ENCODE measurements at places on chromosomes 1 and 21. TPM values are rescaled to one million over a fixed set of nuclear protein-coding genes. Genes with fewer than 3 reads are reported as not detected.

Gene ECM1
- 0.43 TPM for total RNA-seq

Gene ETV3L
- not detected for total RNA-seq

- no peaks in the 10 kb centered on the region for H3K36me3 ChIP-seq
- no peak overlapping the region for H3K27ac ChIP-seq
- no peak for DNase-seq
- H3K4me3 ChIP-seq: no peak overlapping the region
- H3K27me3 ChIP-seq: no peaks in the 10 kb centered on the region
Measured at GRCh38 chr1:97097404-97097925, 375.9 kb downstream of the PTBP2 start.

Gene MYOC
- total RNA-seq: not detected

Gene APP
- 383 TPM for total RNA-seq

DNA sequence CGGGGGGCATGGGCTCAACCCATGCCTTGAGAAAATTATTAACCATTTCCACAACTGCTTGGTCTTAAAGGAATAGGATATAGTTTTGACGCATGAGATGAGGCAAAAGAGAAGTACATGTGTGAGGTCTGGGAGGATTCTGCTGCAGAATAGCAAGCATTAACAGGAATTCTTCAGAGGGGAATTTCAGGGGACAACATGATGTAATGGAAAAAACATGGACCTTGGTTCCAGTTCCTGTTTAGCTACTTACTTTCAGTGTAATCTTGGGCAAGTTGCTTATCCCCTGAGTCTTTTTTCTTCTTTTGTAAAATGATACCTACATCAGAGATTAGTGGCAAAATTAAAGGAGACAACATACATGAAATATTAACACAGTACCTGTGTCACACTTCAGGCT, 85.6 kb downstream of the PRRX1 start:
- H3K36me3 ChIP-seq: no peaks in the 10 kb centered on the region
- no peak overlapping the region for H3K27ac ChIP-seq
- no peak for DNase-seq
- H3K27me3 ChIP-seq: no peaks in the 10 kb centered on the region
- H3K4me3 ChIP-seq: no peak overlapping the region

- H3K27ac ChIP-seq: no peak overlapping the region
- DNase-seq: no peak
- peaks cover 16% of the 10 kb centered on the region for H3K4me1 ChIP-seq
- H3K36me3 ChIP-seq: no peaks in the 10 kb centered on the region
- H3K4me3 ChIP-seq: no peak overlapping the region
Measured at GRCh38 chr1:151370211-151370911, 2.1 kb downstream of the SELENBP1 start.

Gene KRTAP7-1
- total RNA-seq: not detected

GRCh38 chr21:28580585-28580984, 412.1 kb downstream of the LTN1 start:
- peak; percentile 52 for DNase-seq
- no peaks in the 10 kb centered on the region for H3K36me3 ChIP-seq
- H3K4me3 ChIP-seq: no peak overlapping the region
- H3K27me3 ChIP-seq: no peaks in the 10 kb centered on the region
- peak overlapping the region; percentile 70 for H3K27ac ChIP-seq

DNA sequence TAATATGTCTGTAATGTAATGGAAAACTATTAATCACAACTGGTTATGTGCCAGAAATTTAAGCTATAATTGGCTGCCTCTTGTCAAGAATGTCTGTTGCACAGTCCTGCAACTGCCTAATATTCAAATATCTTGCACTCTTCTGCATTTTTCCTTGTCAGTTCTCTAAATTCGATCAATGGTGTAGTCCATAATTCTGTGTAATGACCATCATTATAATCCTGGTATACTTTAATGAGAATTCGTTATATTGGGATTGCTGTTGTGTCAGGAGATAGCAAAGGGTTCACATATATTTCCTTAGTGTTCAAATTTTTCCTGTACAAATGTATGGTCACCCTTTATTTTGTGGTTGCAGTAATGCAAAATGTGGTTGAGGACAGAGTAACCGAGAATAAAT, 4.8 kb downstream of the NTNG1 start:
- DNase-seq: no peak
- no peak overlapping the region for H3K4me3 ChIP-seq
- H3K4me1 ChIP-seq: peaks cover 13% of the 10 kb centered on the region

GRCh38 chr1:169122976-169123375, 16.5 kb downstream of the ATP1B1 start:
- H3K4me3 ChIP-seq: no peak overlapping the region
- H3K36me3 ChIP-seq: peaks cover 33% of the 10 kb centered on the region
- DNase-seq: no peak
- H3K27ac ChIP-seq: no peak overlapping the region
- no peaks in the 10 kb centered on the region for H3K27me3 ChIP-seq
- no peaks in the 10 kb centered on the region for H3K4me1 ChIP-seq

DNA sequence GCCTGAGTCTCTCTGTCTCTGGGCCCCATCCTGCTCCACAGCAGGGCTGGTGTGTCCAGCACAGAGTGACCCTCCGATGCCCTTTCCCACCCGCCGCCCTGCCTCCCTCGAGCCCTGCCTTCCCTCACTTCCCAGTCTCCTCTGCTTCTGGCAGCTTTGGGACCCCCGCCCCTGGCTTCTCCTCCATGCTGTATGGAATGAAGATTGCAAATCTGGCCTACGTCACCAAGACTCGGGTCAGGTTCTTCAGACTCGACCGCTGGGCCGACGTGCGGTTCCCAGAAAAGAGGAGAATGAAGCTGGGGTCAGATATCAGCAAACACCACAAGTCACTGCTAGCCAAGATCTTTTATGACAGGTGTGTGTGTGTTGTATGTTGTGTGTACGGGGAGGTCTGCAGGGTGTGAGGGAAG, 14.3 kb downstream of the MOV10 start:
- no peaks in the 10 kb centered on the region for H3K27me3 ChIP-seq
- H3K27ac ChIP-seq: no peak overlapping the region
- no peaks in the 10 kb centered on the region for H3K36me3 ChIP-seq
- no peaks in the 10 kb centered on the region for H3K4me1 ChIP-seq
- H3K4me3 ChIP-seq: no peak overlapping the region
- DNase-seq: no peak

Gene CACNA1E
- total RNA-seq: 1.1 TPM

DNA sequence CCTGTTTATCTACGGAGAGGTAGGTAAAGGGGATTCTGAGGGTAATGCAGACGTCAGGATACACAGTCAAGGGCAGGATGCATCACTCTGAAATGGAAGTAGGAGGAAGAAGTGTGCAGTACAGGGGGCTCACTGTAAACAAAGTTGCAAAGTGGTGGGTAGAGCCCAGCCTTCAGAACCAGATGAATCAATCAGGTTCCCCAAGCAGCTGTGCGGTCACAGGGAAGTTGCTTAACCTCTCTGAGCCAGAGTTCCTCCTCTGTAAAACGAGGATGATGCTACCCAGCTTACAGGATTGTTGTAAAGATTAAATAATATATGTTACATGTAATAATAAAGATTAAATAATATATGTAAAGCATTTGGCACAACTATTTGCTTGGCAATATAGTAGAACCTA, 13.5 kb upstream of the MYOM3 start:
- no peaks in the 10 kb centered on the region for H3K36me3 ChIP-seq
- no peaks in the 10 kb centered on the region for H3K27me3 ChIP-seq
- H3K4me1 ChIP-seq: no peaks in the 10 kb centered on the region

DNA sequence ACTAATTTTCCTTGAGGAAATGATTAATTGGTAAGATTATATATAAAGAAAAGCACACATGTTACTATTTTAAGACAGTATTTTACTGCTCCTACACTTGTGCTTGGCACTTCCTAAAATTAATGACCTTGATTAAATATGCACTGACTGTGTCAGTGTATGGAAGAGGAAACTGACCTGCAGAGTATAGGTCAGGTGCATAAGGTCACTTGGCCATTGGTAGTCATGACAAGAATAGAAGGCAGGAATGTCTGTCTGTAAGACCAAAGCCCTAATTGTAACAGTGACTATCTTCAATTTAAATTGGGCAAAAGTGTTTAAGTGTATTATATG, 128.0 kb upstream of the KCNK2 start:
- H3K27me3 ChIP-seq: no peaks in the 10 kb centered on the region
- no peaks in the 10 kb centered on the region for H3K4me1 ChIP-seq
- H3K4me3 ChIP-seq: no peak overlapping the region
- H3K27ac ChIP-seq: no peak overlapping the region

Gene GLMN
- total RNA-seq: 30.3 TPM

DNA sequence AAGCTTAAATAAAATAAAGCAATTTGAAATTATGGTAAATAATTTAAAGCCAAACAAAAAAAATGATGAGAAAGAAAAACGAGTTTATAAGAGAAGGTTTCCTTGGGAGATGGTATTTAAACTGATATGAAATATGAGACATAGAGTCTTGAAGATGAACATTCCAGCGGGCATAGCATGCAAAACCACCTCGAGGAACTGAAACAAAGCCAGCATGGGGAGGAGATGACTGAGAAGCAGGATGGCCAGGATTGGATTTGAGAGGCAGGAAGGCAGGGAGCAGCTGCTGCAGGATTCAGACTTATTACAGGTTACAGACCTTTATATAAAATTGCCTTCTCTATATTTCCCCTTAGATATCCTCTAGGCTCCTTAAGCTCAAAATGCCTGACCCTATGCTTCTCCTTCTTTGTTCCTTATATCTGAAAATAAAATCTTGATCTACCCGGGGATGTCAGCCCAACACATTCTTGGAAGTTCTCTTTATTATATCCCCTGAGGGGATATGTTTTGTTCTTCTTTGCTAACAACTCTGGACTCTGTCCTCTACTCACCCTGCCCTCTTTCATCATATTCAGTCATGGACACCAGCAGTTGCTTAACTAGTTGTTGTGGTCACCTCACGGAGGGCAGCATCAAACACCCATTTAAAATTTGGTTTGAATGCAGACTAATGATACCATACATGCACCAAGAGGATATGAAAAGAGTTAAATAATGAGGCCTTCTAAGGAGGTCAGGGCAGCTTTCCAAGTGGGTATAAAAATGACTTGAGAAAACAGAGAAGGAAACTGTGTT, 719.1 kb upstream of the B3GALT2 start:
- no peaks in the 10 kb centered on the region for H3K27me3 ChIP-seq
- H3K27ac ChIP-seq: no peak overlapping the region

DNA sequence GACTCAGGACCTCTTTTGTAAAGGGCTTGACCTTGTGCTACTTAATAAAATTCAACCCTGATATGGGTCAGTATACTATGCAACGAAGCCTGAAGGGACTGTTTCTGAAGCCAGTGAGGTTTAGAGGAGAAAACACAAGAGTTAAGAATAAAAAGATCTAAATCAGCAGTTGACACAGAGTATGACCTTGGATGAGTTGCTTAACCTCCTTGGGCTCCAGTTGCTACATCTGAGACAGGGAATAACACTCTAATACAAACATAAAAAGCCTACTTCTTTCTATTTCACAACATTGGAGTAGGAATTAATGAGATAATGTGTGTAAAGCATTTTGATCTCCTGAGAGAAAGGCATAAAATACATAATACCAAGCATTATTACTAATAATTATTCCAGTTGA, 882.4 kb upstream of the ADGRL2 start:
- no peaks in the 10 kb centered on the region for H3K4me1 ChIP-seq
- no peak for DNase-seq
- H3K36me3 ChIP-seq: no peaks in the 10 kb centered on the region
- no peak overlapping the region for H3K4me3 ChIP-seq
- H3K27ac ChIP-seq: no peak overlapping the region

DNA sequence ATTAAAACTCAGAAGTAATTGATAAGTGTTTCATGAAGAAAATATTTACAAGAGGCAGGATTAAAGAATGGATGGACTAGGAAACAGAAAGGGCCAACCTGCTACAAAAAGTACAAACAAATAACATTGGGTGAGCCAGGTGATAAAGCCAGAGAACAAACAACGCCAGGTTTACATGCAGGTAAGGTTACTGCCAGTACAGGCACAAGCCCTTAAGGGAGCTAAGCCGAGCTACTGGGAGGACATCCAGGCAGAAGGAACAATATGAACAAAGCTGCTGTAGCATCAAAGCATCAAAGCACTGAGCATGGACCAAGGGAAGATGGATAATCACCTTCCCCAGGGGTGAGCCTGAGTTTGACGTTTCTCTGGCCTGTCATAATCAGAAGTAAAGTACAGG, 380.7 kb downstream of the SEC16B start:
- H3K27ac ChIP-seq: no peak overlapping the region
- H3K27me3 ChIP-seq: no peaks in the 10 kb centered on the region
- no peaks in the 10 kb centered on the region for H3K4me1 ChIP-seq
- DNase-seq: no peak
- no peak overlapping the region for H3K4me3 ChIP-seq
- no peaks in the 10 kb centered on the region for H3K36me3 ChIP-seq

Gene CAMK2N1
- 0.82 TPM for total RNA-seq

Gene SH2D1B
- not detected for total RNA-seq

DNA sequence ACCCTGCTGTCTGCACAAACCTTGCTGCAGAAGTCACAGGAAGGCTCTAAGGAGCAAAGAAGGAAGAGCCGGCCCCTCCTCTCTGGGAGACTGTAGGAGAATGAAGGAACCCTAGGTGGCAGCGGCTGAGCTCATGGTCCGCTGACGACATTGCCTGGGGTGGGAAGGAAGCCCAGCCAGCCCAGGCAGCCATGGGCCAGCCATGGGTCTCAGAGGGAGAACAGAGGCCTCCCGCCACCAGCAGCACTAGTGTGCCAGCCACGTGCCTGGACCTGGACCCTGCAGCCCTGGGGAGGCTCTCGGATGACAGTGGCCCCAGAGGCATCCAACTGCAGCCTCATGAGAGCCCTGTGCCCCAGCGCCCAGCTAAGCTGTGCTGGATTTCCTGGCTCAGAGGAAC, 49.2 kb upstream of the POFUT2 start:
- DNase-seq: peak; percentile 65
- H3K4me3 ChIP-seq: no peak overlapping the region
- no peak overlapping the region for H3K27ac ChIP-seq
- H3K27me3 ChIP-seq: no peaks in the 10 kb centered on the region
- H3K4me1 ChIP-seq: no peaks in the 10 kb centered on the region
- H3K36me3 ChIP-seq: no peaks in the 10 kb centered on the region

- no peaks in the 10 kb centered on the region for H3K27me3 ChIP-seq
- peaks cover 17% of the 10 kb centered on the region for H3K4me1 ChIP-seq
- no peak for DNase-seq
- H3K4me3 ChIP-seq: no peak overlapping the region
Measured at GRCh38 chr1:35560256-35561225, 2.9 kb downstream of the NCDN start.

DNA sequence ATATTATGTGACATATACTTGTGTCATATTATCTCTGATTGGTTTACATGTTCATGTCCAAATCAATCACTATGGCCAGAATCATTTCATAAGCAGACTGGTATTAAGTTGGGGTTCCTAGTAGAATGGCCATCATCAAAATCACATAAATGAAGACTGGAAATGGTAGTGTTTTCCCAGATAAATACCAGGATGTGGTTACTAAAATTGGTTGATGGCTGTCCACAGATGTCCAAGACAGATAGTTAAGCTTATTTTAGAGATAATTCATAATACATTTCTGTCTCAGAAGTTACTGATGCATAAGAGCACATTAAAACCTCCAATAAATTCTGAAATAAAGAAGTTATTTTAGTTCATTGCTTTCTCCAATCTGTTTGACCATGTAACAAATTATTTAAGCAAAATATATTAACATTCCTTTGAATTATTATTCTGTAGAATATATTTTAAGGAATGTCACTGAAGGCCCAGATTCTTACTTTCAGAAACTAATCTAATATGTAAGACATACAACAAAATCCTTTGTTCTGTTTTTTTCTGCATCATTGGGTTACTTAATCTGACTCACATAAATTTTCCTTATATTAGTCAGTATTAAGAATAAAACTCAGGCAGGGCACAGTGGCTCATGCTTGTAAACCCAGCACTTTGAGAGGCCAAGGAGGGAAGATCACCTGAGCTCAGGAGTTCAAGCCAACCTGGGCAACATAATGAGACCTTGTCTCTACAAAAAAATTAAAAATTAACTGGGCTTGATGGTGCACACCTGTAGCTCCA, 483.9 kb downstream of the PTPRC start:
- no peaks in the 10 kb centered on the region for H3K36me3 ChIP-seq
- H3K4me3 ChIP-seq: no peak overlapping the region
- no peak overlapping the region for H3K27ac ChIP-seq
- no peak for DNase-seq
- 0 out of 2 replicates have a peak, but pooled peaks cover 6% of the 10 kb centered on the region for H3K4me1 ChIP-seq
